ENCODE measurements at places on chromosomes 6 and 20. TPM values are rescaled to one million over a fixed set of nuclear protein-coding genes. Genes with fewer than 3 reads are reported as not detected.

Gene NFATC2
- 65.0 TPM for total RNA-seq

Gene GPX5
- total RNA-seq: not detected

DNA sequence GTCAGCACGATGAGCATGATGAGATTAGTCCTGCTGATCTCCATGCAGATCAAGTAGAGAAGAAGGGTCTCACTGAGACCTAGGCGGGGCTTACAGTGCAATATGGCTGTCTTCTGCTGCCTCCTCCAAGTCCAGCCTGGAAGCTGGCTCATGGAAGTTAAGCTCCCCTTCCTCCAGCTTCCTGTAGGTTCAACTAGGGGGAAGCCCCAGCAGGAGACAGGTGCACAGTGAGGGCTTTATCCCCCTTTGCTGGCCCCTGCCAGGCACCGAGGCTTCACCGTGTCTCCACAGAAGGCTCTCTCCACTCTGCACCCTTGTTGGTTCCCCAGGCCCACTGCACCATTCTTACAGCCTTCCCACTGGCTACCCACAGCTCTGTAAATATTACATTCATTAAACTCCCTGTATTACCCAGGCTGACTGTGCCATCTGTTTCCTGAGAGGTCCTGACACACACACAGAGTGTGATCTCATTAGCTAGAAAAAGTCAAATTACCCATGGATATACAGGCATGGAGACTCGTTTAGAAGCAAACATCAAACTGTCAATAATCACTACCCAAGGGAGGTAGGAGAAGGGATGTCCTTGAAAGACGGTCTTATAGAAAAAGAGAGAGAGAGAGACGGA lies 90.4 kb downstream of the SLC2A10 start:
- no peak for DNase-seq

Gene OXT
- not detected for total RNA-seq

DNA sequence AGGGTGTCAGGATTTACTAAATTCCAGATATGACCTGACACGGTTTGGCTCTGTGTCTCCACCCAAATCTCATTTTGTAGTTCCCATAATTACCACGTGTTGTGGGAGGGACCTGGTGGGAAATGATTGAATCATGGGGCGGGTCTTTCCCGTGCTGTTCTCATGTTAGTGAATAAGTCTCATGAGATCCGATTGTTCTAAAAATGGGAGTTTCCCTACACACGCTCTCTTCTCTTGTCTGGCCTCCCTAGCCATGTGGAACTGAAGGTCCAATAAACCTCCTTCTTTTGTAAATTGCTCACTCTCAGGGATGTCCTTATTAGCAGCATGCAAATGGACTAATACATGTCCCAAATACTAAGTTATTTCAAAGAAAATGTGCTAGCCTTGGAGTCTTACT lies 121.1 kb downstream of the CENPW start:
- no peak for DNase-seq

DNA sequence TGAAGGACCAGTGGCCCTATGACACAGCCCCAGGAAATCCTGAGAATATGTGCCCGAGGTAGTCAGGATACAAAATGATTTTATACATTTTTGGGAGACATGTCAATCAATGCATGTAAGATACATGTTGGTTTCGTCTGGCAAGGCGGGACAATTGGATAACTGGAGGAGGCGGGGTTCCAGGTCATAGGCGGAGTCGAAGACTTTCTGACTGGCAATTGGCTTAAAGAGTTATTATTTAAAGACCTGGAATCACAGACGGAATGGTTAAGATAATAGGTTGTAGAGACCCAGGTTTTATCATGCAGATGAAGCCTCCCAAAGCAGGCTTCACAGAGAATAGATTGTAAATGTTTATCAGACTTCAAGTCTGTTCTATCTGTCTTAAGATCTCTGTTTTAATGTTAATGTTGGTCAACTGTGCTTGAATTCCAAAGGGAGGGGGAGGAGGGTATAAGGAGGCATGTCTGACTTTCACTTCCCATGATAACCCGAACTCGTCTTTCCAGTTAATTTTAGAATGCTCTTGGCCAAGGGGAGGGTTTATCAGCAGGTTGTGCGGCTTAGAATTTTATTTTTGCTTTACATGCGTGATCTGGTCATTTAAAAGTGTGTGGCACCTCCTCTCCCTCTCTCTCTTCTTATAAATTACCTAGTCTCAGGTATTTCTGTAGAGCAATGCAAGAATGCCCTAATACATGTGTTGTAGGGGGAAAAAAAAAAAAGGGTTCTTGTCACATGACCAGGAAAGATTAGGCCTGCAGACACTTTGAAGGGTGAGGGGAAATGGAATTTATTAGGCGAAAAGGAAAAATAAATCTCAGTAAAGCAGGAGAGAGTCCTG lies 230.7 kb downstream of the NFATC2 start:
- no peak for DNase-seq

Gene FAM120B
- total RNA-seq: 18.7 TPM

Gene SYCP2
- total RNA-seq: 5.3 TPM

DNA sequence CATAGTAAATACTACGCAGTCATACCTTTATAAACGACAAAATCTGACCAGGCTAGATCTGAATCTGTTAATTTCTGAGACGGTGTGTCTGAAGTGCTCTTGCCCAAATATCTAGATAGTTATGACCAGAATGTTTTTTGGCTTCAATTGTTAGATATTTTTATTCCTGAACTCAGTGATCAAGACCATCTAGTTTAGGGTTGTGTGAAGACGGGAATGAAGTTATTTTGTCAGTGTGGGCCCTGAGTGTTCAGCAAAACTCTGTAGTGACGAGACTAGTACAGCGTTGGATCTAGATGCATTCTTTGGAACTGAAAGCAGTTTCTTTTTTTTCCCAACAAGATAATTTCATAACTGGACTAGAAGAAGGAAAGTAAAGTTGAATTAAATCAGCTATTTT lies 3.1 kb downstream of the STXBP5 start:
- no peak for DNase-seq

DNA sequence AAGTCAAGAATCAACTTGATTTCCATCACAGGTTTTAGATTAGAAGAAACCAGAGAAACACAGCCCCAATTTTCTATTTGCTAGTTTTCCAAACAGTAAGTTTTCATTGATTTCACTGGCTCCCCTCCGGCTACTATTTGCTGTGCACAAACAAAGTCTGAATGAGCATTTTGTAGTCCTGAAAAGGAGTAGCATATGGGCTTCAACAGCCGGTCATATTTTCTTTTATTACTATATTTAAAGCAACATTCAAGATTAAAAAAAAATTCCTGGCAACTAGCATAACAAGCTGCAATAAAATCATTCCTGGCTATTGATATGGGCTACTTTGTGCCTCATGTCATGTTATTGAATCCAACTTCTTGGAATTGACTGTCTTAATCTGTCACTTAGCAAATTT lies 48.3 kb downstream of the CARMIL1 start:
- no peak for DNase-seq

Measured in activated CD4-positive, alpha-beta T cell treated with anti-CD3 and anti-CD28 coated beads, Interleukin-2, amount 10 ng/mL, durations not matched to agents 24 days and 14 days (primary cell).